ENCODE measurements at places on chromosomes 1 and 21.

- DNase-seq, result no peak
Observed at GRCh38 chr1:1920608-1921458, 1.8 kb upstream of the TMEM52 start.

DNA sequence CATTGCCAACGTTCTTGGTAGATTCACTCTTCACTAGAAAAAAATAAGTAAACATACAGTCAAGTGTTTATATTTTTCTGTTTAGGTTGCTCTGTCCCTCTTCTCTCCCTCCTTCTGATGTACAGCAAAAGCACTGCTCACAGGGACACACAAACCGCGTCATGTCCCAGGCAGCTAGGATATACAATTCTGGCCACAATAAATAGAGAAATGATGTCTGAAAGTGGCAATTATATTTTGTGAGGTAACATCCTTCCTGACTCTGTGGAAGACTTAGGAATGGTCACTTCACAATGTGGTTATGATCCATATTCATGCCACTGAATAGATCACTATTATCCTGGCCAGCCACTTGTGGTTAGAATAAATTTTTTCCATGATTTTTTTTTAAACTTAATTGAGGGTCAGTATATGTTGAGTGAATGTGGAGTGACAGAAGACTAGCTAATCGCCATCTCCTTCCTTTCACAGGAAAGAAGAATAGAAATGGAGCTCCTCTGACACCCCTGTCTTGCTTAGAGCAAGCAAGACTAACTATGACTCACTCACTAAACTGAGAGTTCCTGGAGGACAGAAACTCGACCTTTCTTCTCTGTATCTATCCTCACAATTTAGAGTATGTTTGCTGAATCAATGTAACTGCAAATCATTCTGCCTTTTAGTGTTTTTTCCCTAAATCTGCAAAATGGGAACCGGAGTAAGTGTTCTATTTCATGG lies 54.0 kb downstream of the ZNHIT6 start:
- DNase-seq, result peak; percentile 6

GRCh38 chr1:119345398-119345797 lies 23.2 kb upstream of the HAO2 start:
- no peak for DNase-seq

GRCh38 chr1:243718022-243718421 lies 132.0 kb downstream of the AKT3 start:
- DNase-seq, result no peak

DNA sequence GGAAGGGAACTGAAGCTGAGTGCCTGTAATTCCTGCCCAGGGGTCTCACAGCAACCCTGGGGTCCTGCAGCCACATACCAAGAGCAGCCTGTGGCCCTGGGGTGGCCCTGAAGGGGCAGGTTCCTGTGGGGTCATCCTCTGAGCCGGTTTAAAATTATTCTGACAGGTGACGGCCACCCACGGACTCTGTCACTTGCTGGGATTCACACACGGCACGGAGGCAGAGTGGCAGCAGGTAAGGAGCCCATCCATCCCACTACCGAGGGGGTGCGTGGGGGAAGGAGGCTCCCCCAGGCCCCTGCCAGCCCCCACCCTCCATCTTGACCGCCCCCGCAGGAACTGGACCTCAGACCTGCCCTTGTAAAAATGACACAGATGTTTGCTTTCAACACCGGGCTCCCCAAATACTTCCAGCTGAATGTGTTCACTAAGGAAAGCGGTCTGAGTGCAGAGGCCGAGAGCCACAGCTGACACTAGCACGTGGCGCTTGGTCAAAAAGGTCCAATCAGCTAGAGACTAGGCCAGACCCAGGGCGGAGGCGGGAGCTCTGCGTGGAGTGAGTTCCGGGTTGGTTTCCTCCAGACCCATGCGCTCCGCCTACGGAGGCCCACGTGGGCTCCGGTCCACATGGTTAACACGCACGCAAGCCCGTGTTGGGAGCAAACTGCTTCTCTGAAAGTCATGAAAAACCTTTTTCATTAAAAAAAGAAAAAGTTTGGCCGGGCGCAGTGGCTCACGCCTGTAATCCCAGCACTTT lies 10.0 kb downstream of the YBEY start:
- DNase-seq, result no peak

GRCh38 chr1:20100632-20101355 lies 18.5 kb downstream of the PLA2G2D start:
- peak; percentile 52 for DNase-seq

- no peak for DNase-seq
Observed at GRCh38 chr1:189220750-189221149, 1256.9 kb downstream of the BRINP3 start.

DNA sequence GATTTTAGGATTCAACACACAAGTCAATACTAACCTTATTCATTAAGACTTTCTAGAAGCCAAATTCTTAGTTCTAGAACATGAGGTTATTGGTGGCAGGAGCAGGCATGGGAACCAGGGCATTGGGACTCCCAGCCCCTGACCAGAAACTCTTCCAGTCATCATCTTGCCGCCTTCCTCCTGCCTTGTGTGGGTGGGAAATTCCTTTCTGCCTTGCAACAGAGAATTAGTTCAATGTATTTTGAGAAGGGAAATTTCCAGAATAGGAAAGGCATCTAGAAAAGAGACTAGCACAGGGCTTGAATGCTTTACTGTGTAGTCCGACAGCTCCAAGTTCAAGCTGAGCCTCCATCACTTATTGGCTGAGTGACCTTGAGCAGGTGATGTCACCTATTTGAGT lies 8.7 kb downstream of the GRHL3 start:
- DNase-seq, result no peak

DNA sequence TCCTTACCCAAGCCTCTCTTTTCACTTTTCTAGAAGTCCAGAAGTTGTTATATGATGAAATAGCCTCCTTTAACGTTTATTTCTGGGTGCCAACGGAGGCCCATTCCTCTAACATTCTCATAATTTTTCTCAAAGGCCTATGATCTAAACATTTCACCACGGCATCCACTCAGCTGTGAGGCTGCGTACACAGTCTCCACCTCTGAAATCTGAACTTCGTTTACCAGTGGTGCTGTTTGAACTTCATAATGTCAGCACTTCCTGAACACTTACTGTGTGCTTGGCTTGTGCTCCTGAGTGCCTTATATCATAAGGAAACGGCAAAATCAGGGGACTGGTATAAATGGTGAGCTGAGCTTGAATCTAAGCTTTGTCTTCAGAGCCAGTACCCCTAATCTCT lies 12.0 kb upstream of the RBP7 start:
- DNase-seq, result no peak

- no peak for DNase-seq
Observed at GRCh38 chr1:167748906-167749305, 27.1 kb downstream of the MPZL1 start.

GRCh38 chr1:97384294-97384968 lies 536.4 kb downstream of the DPYD start:
- peak; percentile 54 for DNase-seq

GRCh38 chr1:243734308-243734695 lies 115.7 kb downstream of the AKT3 start:
- no peak for DNase-seq

- no peak for DNase-seq
Observed at GRCh38 chr1:171622152-171622462, at the start of gene MYOCOS. TSS of gene MYOCOS (plus strand) at chr1:171622243. CDS start at chr1:171623884, 1,641 bp downstream.

- no peak for DNase-seq
Observed at GRCh38 chr21:15592957-15593356, 136.8 kb upstream of the USP25 start.

DNA sequence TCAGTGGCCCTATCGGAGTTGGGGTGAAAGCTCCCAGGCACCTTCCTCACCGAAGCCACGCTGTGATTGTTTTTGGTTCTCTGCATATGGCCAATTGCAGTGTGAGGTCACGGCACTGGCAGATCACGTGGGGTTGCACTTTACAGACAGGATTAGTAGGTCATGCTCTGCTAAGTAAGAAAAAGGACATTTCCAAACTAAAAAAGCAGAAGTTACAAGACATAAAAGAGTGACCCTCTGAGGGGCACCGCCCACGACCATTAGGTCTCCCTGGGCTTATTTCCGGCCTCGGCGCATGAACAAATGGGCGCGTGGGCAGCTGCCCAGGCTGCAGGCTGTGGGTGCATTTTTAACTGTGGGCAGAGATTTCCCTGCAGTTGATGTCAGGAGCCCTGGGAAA lies 2.0 kb downstream of the CAPN9 start:
- no peak for DNase-seq

GRCh38 chr1:108114033-108114599 lies 86.0 kb downstream of the SLC25A24 start:
- DNase-seq, result no peak

GRCh38 chr1:23169727-23170335 lies 1.2 kb upstream of the LUZP1 start:
- DNase-seq, result peak; percentile 64

All from HCT116 (cell line).